ENCODE measurements at places on chromosomes 1 and 21.

DNA sequence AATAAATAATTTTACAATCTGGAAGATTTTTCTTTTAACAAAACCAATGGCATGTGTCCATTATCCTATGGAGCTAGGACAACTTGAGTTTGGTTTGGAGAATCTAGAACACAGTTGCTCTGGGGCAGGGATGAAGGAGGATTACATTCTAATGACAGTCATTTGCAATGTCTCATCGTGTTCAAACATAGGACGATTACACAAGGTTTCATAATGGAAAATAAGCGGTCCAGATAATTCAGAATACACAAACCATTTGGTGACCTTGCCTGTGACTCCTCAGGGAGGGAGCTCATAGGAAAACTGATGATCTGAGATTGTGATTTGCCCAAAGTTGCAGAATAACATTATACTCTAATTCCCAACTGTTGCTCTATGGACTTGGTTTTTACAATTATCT lies 27.6 kb upstream of the RGL1 start:
- DNase-seq, result no peak

GRCh38 chr1:88800382-88801051 lies 90.8 kb downstream of the GTF2B start:
- no peak for DNase-seq

- no peak for DNase-seq
These were observed 522 bp downstream of the RC3H1 start for GRCh38 chr1:174021591-174022079.

DNA sequence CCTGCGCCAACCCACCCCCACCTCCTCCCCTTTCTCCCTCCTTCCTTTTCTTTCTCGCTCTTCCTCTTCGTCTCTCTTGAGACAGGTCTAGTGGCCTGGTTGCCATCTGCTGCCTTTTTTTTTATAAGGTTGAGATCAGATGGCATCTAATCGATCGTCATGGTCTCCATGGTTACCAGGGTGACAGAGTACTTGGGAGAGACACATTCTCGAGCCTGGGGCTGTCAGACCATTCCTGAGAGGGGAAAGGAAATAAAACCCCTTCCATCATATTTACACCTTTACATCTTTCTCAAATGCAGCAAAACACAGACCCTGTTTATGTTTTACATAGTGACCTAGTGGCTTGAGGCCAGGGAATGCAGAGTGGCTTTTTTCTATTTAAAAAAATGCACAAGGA lies 53.5 kb upstream of the SLC22A15 start:
- DNase-seq, result no peak

GRCh38 chr1:8604041-8604945 lies 213.1 kb downstream of the RERE start:
- DNase-seq, result no peak

DNA sequence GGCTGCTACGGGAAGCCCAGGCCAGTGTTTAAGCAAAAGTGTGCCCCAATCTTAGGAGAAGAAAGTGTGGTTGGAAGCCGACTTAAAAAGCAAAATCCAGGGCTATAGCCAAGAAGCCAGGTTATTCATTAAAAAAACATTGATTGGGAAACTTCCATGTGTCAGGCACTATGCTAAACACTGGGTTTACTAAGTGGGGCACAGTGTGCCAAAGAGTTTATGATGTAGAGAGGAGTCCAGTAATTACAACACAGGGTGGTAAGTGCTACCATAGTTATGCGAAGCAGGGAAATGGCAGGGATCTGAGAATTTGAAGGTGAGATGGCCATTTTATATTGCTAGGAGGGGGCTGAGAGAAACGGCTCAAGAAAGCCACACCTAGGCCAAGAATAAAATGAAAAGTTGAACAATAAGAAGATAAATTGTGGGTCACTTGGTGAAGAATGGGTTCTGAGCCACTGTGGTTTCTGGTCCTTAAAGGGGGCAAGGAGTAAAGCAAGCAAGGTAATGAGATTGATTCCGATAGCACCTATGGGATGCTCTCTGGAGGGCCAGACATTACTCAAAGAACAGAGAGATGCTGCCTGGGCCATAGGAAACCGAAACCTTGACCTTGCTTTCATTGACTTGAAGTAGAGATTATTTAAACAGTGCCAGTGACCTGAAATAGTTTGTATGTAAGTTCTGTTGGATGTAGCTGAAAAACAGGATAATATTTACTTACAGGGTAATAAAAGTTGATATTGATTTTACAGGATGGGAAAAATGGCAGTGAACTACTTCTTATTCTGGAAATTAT lies 177.8 kb downstream of the GIPC2 start:
- no peak for DNase-seq

GRCh38 chr21:36661511-36662309 lies 37.2 kb upstream of the SIM2 start:
- DNase-seq, result no peak

GRCh38 chr1:93735722-93736121 lies 54.1 kb upstream of the BCAR3 start:
- DNase-seq, result no peak

- no peak for DNase-seq
These were observed 5.5 kb downstream of the MRPS6 start for GRCh38 chr21:34078915-34079314.

- DNase-seq, result no peak
These were observed 13.9 kb downstream of the PLA2G2F start for GRCh38 chr1:20153000-20153418.

DNA sequence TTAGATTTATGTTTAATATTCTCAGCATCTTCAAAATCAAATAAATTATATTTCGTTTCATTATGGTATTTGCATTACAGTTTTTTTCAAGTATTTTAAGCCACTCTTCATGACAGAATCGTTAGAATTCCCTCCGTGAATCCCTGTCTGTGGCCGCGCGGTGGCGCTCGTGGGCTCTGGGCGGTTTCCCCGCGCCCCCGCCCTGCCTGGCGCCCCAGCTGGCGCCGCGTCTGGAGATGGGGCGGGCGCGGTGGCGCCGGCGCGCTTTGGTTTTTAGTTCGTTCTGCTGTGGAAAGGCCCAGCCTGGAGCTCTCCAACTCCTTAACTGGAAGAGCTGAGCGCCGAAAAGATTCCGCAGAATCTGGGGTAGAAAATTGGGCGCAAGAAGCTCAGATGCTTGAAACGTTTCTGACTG lies 25.7 kb downstream of the PRMT2 start:
- DNase-seq, result no peak

GRCh38 chr21:21101911-21102310 lies 103.7 kb downstream of the NCAM2 start:
- DNase-seq, result no peak

- DNase-seq, result no peak
These were observed 302.0 kb downstream of the DUSP10 start for GRCh38 chr1:221439747-221440501.

DNA sequence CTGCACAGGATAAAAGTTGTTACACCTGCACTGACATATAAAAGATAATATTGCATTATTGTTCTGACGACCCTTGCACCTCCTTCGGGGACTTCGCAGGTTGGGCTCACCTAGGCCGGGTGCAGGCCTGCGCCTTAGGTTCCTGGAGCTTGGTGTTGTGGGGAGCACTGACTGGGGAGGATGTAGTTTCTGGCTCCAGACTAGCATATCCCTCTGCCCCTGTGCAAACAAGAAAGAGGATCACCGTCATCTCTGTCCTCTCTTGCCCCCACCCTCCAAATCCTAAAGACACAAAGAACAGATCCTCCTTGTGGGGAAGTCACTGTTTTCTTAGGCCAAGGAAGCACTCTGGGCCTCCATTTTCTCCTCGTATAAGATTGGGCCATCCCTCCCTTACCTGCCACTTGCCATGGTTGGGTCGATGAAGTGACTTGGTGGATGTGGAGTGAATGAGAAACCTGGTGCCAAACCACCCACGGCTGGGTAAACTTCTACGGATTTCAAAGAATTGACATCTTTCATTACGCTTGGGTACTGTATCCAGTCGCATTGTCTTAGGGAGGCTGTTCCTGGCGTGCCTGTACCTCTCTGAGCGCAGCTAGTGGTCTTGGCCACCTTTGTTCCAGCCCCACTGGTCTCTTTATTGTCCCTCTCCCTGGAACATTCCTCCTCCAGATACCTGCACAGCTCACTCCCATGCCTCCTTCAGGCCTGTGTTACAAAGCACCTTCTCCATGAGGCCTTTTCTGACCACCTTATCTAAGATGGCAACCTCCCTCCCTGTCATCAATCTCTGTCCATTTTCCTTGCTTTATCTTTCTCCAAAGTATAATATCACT lies 34.4 kb upstream of the PKP1 start:
- DNase-seq, result no peak

GRCh38 chr1:155134322-155134721 lies 1.3 kb upstream of the SLC50A1 start:
- no peak for DNase-seq

DNA sequence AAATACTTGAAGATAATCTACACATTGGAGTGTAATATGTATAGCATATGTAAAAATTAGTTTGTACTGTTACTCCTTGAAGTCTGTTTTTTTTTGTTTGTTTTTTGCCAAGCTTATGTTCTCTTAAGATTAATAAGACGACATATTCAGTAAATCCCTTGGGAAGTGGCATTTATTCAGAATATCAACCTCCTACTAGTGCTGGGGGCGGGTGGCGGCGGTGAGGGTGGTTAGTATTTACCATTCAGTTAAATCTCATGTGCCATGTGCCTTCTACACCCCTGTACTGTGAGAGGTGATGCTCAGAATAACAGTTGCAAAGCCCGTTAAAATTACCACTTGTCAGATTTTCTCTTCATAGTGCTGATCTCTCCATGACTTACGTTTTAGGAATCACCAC lies 3.0 kb downstream of the BACH1 start:
- DNase-seq, result no peak

DNA sequence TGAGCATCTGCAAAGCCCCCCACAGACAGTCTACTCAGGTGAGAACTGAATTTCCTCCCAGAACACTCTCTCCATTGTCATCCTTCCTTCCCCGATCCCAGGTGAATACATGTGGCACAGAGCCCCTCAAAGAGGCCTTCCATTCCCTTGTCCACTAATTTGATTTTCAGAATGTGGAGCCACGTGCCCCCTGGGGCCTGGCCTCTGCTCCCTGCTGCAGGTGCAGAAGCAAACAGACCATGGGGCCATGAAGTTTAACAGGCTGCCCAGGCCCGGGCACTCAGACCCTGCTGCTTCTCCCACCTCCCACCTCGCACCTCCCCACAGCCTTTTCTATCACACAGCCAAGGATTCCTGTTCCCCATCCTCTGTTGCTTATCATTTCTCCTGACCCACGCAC lies 243.8 kb upstream of the RAB4A start:
- no peak for DNase-seq

GRCh38 chr1:9420835-9421532 lies 118.3 kb upstream of the SLC25A33 start:
- no peak for DNase-seq

DNA sequence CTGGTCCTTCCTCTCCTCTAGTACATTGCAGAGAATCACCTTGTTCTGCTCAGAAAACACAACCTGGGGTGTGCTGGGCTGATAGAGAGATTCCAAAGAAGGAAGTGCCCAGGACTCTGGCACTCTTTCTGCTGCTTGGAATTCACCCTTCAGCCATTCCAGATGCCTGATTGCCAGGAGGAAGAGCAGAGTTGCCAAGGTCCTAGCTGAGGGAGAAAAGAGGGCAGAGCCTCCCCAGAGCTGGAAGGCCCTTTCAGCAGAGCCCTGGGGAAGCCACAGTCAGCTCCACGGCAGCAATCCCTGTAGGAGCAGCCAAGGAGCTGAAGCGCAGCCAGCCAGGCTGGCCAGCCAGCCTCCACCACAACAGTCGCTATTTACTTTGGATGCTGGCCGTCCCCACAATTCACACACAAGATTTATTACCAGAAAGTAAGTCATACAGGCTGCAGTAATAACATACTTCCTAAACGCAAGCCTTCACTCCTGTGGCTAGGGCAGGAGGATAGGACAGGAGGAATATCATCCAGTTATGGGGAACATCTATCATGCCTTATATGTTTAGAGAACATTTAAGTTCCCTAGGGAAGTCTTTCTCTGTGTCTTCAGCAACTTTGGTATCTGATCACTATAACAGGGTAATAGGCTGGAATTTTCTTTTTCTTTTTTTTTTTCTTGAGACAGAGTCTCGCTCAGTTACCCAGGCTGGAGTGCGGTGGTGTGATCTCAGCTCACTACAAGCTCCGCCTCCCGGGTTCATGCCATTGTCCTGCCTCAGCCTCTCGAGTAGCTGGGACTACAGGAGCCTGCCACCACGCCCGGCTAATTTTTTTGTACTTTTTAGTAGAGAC lies 36.6 kb upstream of the SLC44A3 start:
- DNase-seq, result no peak

DNA sequence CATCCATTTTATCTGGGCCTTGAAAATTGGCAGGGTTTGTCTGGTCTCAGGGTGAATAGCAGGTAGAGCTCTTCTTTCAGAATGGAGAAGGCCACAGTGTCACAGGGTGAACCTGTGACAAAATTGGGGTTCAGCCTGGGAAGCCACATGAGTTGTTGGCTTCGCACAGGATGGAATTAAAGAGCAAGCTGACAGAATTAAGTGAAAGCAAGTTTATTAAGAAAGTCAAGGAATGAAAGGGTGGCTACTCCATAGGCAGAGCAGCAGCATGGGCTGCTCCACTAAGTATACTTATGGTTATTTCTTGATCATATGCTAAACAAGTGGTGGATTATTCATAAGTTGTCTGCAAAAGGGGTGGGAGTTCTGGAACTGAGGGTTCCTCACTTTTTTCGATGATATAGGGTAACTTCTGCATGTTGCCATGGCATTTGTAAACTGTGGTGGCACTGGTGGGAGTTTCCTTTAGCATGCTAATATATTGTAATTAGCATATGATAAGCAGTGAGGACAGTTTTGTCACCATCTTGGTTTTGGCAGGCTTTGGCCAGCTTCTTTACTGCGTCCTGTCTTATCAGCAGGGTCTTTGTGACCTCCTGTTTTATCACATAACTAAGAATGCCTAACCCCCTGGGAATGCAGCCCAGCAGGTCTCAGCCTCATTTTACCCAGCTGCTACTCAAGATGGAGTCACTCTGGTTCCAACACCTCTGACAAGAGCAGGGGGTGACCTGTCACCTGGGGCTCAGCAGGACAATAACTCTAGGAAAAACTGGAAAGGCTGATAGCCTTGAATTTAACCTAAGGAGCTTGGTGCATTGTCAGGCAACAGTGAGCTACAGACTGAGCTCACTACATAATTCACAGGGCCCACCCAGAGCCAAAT lies 5.1 kb downstream of the IFNAR2 start:
- DNase-seq, result no peak

GRCh38 chr1:1310109-1310385 lies 1.6 kb downstream of the PUSL1 start:
- DNase-seq, result no peak

DNA sequence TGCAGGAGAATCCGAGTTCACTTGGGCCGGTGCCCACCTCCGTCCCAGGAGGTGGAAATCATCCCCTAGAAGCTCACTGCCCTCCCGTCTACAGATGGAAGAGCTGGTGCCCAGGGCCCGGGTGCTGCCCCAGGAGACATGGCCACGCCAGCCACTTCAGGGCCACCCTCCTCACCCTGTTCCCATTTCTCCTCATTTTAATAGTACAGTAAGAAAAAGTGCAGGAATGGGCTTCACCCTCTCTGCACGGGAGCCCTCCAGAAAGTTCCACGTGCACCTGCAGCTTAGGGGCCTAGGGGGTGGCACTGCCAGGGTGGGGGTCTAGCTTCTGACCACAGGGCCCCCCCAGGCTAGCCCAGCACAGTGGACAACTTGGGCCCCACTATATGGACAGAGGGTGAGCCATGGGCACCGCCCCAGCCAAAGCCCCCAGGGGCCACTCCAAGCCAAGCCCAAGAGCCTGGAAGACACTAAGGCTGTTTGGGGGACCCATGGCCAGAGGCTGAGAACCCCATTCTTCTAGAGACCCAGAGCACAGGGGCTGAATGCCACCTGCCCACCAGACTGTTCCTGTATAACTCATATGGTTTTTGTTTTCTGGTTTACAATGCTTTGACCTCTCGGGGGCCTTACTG lies 3.4 kb upstream of the FTCD start:
- DNase-seq, result no peak
